ENCODE measurements at places on chromosomes 7 and 10.

DNA sequence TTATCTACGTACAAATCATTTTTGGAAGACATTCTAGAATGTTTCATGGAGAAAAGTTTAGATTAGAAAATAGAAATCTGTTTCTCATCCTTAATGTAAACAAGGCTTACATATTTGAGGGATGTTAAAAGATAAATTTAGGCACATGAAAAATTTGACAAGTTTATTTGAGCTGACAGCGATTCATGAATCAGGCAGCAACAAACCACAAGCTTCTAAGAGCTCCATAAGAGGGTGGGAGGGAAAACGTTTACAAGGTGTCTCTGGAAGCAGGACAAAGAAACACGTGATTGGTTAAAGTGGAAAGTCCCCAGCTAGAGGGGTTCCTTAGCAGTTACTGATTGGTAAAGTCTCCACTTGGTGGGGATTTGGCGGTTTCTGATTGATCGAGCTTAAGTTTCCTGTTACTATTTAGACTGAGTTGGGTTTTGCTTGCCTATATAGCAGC is 228.9 kb upstream of the PITRM1 start:
- DNase-seq = no peak

GRCh38 chr7:40330408-40330807 is 195.6 kb downstream of the SUGCT start:
- no peak for DNase-seq

GRCh38 chr7:37942934-37943610 is 22.6 kb downstream of the EPDR1 start:
- peak; percentile 7 for DNase-seq

GRCh38 chr10:28375399-28376354 is 72.8 kb upstream of the MPP7 start:
- DNase-seq = no peak

- DNase-seq = no peak
Measured at GRCh38 chr7:150410680-150411346, 31.7 kb downstream of the ZNF775 start.

- DNase-seq = no peak
Measured at GRCh38 chr10:55550236-55550635, 749.2 kb upstream of the PCDH15 start.

- DNase-seq = no peak
Measured at GRCh38 chr10:88794731-88795130, 7.8 kb upstream of the LIPM start.

DNA sequence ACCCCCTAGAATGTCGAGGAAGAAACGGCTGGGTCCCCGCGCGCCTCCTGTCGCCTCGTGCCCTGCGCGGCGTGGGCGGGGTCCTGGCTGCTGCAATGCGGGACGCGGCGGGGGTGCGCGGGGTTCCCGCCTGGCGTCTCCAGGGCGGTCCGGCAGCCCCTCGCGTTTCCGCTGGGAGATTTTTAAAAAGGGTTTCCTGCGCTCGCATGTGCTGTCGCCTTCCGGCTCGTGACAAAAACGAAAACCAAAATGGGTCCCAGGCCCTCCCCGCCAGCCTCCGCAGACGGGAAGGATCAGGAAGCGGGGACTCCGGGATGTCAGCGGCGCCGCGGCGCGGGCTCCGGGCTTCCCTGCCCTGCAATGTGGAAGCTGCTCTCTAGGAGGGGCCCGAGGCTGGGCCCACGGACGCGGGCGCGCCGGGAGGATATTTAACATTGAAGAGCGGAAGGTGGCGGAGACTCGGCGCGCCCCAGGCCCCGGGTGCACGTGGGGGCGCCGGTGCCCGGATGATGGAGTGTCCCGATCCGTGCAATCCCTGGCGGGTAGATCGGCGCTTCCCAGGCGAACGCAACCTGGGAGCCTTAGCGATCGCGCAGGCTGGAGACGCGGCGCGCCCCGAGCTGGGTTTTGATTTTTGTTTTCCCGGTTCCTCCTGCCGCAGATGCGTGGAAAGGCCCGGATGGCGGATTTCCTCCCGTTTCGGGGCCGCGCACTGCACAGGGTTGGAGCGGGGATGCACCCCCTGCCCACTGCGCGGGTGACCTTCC is 1.0 kb downstream of the PFKP start:
- no peak for DNase-seq

DNA sequence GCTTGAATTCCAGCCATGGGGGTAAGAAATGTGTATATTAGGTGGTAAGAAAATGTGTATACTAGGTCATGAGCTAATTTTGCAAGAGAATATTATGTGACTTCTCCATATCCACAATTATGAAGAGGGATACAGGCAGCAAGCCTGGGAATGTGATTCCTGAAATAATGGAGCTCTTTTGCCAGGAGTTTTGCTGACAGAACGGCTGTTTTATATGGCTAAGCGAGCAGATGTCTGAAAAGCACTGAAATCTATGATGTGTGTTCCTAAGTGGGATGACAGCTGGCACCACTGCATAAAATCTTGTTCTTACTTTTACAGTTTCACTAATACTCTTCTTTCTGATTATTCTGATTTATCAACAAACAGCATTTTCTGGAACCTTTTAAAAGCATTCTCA is 386.0 kb upstream of the HPS1 start:
- DNase-seq = no peak

DNA sequence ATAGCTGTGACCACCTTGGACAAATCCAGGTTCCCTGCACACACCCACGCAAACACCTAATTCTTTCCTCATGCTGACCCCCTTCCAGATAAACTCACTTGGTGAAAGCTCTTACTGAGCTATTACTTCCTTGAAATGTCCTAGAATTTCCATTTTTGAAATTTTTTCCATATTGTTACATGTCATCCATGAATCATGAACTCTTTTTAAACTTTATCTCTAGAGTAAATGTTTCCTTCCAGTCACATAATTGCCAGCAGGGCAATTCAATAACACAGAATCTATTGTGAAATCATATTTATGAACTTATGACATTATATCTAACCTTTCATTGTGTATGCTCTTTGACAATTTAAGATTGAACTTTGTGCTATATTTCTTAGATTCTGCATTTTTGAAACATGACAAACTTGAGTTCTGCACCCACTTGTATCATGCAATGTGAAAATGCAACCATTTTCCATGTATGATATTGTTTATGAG is 26.8 kb upstream of the FGL2 start:
- no peak for DNase-seq

DNA sequence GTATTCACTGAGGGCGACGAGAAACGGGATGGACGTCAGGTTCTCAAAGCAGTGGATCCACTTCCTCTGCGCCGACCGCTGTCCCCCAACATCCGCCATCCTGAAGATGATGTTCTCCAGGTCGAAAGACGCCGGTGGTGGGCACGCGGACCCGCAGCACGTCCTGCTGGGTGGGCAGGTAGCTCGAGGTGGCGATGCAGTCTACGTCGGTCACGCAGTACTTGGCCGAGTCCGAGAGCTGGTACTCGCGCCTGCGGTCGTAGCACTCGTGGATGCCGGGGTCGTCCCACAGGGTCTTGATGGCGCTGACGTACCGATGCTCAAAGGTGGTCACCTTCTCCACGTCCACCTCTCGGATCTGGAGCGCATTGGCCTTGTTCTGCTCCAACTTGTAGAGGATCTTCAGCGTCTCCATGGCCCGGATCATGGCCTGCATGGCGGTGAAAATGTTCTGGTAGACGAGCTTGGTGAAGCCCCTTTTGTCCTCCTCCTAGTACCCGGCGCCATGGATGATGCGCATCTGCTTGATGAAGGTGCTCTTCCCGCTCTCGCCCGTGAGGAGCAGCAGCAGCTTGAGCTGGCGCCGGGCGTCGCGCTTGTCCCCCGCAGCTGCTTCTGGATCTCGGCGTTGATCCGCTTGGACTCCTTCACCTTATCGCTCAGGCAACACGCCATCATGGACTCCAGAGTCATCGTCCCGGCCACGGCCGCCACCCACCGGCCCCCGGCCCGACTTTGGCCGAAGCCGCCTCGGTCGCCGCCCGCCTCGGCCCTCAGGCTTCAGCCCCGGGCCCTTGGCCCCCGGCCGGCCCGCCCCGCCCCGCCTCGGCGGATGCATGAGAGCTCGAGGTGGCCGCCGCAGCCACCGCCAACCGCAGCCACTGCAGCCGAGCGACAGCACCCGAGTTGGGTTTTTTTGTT is 122.9 kb upstream of the KCTD7 start:
- DNase-seq = no peak

DNA sequence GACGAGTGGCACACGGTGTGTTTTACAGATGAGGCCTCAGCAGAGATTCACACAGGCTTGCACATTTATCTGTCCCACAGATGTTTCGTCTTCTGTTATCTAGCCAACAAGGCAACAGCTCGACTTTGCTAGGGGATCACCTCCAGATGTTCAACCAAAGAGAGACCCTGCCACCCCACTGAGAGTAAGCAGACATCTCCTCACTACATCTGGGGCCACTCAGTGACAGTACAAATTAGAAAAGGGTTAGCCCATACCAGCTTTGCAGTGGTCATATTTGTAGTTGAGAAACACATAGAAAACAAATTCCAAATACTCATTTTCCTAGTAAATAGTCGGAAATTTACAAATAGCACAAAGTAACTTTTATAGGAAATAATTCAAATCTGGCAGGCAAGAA is 164.2 kb downstream of the HDAC9 start:
- DNase-seq = no peak

DNA sequence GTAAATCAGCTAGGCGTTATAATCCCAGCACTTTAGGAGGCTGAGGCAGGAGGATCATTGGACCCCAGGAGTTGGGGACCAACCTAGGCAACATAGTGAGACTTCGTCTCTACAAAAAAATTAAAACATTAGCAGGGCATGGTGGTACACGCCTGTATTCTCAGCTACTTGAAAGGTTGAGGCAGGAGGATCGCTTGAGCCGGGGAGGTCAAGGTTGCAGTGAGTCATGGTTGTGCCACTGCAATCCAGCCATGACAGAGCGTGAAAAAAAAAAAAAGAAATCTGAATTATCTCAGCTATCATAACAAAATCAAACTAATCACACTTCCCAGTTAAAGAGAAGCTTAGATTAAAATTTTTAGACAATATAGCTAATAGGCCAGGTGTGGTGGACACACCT is 35.3 kb downstream of the ATAD1 start:
- no peak for DNase-seq

GRCh38 chr7:28389504-28390395 is 22.6 kb upstream of the CREB5 start:
- peak; percentile 31 for DNase-seq

DNA sequence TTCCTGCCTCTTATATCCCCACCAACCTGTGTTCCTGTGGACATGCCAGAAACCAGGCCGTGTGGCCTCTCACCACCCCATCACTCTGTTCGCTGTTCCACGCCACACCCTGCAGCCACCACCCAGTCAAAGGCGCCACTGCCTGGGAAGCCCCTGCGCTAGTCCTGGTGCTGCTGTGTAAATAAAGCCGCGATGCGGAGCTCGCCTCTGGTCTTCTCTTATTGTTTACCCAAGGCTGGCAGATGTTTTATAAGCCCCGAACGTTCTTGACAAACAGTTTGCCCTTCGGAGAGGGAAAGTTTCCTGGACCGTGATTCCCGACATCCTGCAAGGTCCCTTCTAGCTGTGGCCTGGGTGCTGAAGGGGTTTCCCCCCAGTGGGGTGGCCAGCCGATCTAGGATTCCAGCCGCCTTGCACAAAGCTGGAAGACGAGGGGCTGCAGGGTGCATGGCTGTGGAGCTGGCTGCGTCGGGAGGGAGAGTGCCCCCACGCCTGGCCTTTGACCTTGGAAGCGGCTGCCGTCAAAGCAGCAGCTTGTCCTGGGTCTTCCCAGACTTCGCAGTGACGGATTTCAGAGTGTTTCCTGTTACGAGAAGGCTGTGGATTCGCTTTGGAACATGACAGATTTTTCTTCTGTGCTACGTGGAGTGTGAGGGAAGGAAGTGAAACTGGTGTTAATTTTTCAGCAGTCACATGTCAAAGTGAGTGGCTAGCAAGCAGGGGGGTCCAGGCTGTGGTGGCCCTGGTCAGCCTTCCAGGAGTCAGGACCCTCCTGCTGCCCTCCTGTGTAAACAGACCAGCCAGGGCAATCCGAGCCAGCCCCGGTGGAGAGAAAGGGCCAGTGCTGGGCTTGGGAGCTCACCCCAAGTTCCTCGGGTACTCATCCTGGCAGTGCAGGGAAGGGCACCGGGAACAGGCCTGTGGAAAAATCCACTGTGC is 61.6 kb downstream of the LHPP start:
- no peak for DNase-seq

DNA sequence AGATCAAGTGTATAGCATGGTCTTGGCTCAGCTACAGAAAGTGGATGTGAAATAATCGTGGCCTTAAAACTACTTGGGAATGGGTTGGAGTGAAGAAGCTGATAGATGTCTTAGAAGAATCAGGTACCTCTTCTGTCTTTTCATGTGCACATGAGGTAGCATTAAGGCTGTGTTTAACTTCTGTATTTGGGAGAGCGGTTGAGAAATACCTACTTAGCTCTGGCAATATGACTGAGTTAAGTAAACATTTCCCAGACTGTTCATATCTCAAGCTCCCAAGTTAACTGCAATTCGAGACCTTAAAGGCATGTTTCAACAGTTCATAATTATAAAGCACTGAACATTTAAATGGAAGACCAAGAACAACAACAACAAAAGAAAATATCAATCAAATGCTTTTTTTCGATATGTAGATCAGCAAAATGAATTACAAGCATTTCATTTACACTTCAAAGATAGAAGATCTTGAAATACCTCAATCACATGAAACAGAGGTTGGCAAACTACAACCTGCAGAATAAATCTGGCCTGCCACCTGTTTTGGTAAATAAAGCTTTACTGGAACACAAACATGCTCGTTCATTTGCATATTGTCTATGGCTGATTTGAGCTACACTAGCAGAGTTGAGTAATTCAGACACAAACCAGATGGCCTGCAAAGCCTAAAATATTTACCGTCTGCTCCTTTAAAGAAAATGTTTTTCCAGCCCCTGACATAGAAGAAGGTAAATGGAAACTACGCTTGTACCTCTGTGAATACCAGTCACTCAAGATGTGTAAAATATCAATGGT is 337.1 kb upstream of the GLI3 start:
- DNase-seq = no peak

GRCh38 chr10:92164036-92164696 is 126.7 kb downstream of the CPEB3 start:
- DNase-seq = peak; percentile 48
